ENCODE measurements at places on chromosomes 12 and 14.

GRCh38 chr14:64612971-64613666 lies 63.4 kb downstream of the PPP1R36 start:
- DNase-seq = no peak

DNA sequence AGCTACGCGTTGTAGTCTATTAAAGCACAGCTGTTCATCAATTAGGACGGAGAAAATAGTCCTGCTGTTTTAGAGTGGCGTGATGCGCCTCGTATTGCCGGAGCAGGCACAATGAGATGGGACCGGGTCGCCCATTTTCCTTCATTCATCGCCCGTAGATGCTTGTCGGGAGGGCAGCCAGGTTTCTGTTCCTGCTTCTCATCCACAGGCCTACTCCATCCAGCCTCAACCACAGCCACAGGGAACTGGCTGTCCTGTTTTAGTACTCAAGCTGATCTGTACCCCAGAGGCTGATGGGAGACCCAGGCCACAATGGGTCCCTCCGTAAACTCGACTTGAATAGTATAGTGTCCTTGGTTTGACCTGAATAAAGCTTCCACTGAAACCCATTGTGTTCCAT lies 264.0 kb downstream of the VRK1 start:
- DNase-seq = no peak

DNA sequence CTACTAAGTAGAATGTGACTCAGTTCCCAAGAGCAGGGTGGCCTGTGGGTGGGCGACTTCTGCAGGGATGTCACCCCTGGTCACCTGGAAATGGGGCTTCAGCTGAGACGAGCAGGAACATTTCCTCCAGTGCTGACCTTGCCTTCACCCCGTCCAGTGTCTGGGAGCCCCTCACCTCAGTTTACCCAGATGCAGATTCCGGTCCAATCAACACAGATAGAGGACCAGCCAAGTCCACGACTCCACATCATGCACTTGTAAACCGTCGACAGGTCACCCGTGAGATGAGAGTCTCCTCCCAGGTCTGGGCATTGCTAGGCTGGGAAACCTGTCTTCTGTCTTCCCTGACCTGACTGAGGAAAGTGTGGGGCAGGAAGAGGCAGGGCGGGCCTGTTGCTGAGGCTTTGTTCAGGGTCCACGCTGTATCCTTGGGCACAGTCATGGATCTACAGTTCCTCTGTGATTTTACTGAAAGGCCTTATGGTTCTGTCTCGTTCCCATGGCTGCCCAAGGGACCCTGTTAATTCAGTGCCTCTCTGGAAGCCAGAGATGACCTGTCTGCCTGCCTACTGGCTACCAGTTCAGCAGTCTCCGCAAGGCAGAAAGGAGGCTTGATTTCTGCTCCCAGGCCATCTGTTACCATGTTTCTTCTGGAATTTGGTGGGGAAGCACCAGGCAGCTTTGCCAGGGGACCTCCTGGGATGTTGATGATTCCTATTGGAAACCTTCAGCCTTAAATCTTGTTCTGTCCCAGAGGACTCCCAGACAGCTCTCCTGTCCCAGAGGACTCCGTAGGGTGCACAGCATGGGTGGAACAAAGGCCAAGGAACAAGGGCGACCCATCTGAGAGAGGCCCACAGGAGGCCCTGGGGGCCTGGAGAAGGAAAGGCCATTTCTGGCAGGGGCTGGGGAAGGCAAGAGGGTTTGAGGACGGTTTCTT lies 288.5 kb upstream of the RTL1 start:
- no peak for DNase-seq

DNA sequence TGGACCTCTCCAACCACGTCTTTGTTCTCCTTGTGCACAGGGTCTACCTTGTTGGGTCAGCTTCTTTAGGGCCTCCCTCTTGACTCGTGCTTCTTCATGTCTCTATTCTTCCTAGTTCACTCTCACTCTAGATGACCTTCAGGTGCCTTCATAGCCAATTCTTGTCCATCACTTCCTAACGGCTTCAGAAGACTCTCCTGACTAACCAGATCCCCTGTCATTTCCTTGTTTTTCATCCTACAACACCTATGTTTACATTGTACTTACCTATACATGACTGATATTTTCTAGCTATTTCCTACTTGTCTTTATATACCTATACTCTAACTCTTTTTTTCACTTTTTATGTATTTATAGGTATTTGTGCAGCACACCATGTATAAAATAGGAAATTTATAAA lies 117.1 kb downstream of the RPS6KA5 start:
- no peak for DNase-seq

DNA sequence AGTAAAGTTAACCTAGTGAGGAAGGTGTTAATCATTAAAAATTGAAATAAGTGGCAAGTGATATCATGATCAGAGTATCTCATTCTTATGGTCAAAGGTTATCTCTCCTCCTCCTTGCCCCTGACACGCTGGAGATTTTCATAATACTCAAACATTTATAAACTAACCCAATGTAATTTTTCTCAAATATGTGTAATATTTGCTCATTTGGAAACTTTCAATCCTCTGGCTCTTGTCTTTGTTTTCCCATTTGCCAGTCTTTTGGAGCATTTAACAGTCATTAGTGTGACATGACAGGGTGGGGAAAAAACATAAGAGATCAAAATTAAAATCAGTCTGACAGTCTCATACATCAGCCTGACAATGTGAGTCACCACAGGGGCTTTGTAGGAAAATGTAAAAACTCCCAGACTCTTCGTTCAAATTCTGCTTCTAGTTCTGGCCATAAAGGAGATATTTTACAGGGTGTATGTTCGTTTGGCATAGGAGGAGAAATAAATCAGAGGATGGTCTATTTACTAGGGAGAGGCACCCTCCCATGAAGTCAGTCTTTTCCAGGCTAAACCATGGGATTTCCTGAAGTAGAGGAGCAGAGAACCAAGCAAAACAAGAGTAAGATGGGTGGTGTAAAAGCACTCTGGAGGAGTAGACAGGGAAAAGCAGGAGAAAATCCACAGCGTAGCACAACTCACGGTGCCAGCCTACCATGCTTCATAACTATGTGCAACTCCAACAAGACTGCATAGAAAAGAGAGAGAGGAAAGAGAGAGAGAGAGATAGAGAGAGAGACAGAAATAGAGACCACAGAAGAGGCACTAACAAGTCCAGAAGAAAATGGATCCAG lies 369.2 kb upstream of the PDE3A start:
- DNase-seq = no peak

DNA sequence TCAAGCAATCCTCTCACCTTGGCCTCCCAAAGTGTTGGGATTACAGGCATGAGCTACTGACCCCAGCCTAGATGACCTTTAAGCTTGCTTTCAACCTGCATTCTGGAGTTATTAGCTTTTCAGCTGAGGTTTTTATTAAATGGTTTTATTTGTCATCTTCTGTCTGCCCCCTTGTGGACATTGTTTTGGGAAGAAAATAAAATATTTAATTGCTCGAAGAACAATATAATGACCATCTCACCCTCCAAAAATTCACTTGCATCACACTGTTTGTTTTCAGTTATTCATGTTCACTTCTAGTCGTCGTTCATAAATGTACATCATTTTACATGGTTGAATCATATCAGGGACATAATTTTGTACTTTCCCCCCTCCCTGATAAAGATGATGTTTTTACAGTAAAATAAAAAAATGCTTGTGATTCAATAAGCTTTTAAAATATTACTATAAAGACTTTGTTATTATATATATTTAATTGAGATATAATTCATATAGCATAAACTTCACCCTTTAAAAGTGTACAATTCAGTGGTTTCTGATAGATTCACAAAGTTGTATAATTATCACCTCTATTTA lies 10.1 kb upstream of the SPATS2 start:
- DNase-seq = peak; percentile 48

- no peak for DNase-seq
These were observed 42.7 kb upstream of the NID2 start for GRCh38 chr14:52111583-52111982.

DNA sequence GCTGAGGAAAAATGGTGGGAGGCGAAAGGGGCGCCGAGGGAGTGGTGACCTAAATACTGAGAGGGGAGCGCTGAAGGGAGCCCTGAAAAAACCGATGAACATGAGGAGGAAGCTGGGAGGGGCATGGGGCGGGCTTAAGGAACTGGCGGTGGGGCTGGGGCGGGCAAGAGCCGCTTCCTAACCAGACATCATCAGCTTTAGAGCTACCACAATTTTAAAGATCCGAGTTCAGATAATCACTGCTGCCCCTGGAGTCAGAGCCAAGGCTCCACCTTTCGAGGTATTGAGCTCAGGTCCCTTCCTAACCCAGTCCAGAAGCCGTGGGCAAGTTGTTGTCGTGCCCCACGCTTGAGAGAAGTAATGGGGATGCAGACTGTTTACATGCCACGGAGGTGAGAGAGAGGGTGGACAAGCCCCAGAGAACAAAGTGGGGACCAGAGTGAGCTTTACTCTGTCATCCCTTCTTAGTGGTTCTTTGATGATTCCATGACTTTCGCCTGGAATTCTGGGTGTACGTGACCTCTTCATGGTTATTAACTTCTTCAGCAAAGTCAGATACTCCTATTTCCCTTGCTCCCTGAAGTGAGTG lies 393 bp downstream of the ORMDL2 start:
- peak; percentile 45 for DNase-seq

GRCh38 chr14:80872645-80873044 lies 68.9 kb downstream of the CEP128 start:
- DNase-seq = no peak

DNA sequence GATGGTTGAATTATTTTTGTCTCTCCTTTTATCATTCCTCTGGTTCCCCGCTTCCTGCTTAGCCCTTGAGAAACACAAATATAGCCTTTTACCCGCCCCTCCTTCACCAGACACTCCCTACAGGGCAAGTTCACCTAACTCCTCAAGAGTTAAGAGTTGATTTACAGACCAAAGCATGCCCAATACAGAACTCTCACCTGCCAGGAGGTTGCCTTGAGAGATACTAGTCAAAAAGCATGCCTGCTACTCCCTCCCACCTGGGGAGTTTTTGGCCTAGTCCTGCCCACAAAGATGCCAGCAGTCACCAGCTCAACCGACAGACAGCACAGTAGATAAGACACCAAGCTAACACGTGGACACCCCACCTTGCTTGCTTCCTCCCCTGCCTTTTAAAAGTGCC lies 11.2 kb downstream of the LGMN start:
- no peak for DNase-seq

GRCh38 chr14:63277591-63278183 lies 41.0 kb downstream of the GPHB5 start:
- DNase-seq = no peak

- DNase-seq = no peak
These were observed 9.4 kb upstream of the PLBD2 start for GRCh38 chr12:113348849-113349536.

DNA sequence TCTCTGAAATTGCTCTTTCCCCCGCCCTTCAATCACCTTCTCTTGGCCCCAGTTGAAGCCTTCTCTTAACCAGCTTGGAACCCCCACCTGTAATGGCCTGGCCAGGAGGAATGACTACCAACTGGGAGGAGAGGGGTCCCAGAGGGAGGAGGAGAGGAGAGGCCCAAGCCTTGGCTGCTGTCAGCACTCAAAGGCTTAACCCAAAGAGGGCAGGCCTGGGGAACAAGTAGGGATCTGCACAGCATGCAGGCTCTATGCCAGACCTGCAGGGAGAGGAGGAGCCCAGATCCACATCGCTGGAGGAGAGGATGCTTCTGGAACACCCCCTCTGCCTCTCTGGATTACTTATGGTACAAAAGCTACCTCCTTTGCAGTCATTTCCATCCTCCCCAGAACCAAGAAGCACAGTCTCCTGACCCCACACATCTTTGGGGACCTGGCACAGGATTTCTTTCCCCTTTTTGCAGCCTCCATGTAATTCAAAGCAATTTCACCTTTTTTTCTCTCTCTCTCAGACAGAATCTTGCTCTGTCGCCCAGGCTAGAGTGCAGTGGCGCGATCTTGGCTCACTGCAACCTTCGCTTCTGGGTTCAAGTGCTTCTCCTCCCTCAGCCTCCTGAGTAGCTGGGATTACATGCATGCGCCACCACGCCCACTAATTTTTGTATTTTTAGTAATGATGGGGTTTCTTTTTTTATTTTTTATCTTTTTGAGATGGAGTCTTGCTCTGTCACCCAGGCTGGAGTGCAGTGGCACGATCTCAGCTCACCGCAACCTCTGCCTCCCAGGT lies 6.2 kb downstream of the RARG start:
- peak; percentile 22 for DNase-seq

DNA sequence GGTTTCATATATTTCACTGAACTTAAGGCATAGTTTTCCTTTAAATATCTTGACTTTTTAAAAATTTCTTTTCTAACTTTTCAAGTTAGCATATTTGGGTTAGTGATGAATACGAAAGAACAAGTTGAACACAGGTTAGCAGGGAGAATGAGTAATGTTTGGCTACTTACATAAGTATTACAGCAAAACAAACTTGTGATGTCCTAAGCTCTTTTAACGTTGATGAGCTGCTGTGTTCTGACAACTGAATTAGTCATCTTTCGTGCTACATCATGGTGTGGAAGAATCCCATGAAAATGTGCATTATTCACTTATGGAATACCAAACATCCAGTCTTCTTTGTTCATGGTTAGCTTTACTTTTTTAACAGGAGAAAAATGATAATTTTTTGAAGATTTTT lies 36.3 kb upstream of the PDZRN4 start:
- no peak for DNase-seq

- DNase-seq = no peak
These were observed 332.6 kb downstream of the SLC16A7 start for GRCh38 chr12:59928416-59928815.

DNA sequence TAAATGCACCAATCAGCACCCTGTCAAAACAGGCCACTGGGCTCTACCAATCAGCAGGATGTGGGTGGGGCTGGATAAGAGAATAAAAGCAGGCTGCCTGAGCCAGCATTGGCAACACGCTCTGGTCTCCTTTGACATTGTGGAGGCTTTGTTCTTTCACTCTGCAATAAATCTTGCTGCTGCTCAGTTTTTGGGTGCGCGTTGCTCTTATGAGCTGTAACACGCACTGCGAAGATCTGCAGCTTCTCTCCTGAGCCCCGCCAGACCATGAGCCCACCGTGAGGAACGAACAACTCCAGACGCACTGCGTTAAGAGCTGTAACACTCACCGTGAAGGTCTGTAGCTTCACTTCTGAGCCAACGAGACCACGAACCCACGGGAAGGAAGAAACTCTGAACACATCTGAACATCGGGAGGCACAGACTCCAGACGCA lies 8.4 kb upstream of the PIANP start:
- no peak for DNase-seq
